Stimulated activated CD4-positive, alpha-beta T cell treated with anti-CD3 and anti-CD28 coated beads, Interleukin-15, amount 100 ng/mL, for 48 hours (primary cell): ENCODE measurements at places on chromosomes 2 and 18.

DNA sequence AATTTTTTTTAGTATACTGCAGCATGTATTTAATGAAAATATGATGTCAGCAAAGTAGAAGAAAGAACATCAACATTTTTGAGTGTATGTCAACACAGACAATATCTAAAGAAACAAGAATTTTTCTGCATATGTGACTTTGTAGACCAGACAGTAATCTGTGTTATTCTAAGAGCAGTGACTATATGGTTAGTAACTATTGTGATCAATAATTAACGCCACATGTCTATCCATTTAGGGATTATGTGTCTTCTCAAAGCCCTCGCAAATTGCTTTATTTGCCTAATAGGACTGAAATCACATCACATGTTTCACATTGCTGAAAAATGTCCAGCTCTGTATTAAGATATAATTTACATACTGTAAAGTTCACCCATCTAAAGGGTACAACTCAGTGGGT, 107.8 kb downstream of the GFPT1 start:
- no peak for DNase-seq

DNA sequence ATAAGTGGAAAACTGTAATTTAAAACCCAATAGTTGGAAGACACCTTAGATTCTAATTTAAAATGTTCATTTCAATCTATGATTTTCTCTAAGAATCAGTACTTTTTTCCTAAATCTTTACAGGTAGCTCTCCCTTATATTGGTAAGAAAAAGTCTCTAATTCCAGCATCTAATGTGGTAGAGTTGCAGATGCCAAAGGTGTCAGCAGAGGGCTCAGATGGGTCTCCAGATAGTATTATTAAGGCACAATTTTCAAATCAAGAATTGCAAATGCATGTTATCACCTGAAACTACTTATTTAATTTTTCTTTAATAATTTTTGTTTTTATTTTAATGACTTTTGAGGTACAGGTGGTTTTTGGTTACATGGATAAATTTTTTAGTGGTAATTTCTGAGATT, 25.5 kb upstream of the ITGA4 start:
- no peak for DNase-seq

DNA sequence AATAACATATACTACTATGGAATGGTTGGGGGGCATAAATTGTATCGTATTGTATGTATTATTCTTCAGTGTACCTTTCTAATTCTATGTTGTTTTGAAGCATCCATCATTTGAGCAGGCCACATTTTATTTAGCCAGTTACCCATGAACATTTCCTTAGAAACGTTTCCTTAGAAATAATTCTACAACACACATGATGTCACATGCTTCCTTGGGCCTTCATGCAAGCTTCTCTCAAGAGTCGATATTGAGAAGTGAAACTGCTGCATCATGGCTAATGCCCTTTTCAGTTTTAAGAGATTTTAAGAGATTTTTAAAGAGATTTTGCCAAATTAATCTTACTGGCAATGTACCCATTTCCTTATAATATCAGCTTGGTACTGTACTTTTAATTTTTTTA, 63.9 kb downstream of the ALPK2 start:
- no peak for DNase-seq

DNA sequence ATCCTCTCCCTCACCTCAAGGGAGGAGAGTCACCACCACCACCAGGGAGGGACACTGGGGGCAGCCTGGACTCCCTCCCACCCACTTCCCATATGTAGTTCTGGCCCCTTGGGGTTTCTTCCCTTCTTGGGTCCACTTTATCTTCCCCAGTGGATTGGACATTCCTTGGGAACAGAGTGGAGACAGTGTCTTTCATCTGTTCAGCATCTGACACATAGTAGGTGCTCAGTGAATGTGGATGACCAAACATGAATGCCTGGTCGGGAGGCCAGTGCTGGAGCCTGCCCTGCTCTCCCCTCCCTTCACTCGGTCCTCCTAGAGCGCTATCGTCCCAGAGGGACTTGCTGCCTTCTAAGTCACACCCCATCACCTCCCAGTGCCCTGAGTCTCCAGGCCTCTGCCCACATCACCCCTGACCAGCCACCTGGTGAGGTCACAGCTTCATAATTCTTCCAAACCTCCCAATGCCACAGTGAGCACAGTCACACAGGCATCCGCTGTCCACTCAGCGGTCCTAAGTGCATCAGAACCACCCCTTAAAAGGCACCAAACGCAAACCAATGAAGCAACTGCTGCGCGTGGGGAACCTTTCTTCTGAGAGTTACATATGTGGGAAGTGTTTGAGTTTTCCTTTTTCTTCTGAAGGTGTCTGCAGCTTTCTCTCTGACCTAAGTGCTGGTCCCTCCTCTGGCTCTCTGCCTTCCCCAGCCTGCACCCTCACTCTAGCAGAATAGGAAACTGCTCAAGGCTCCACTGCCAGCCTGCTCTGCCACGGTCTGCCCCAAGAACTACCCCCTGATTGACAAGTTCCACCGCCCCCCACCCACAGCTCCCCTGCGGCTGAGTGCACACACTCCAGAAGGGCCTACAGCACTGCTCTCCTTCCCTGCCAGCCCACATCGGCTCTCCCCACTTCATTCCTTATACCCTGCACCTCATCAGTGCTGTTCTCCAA, 7.2 kb upstream of the SFXN5 start:
- no peak for DNase-seq

DNA sequence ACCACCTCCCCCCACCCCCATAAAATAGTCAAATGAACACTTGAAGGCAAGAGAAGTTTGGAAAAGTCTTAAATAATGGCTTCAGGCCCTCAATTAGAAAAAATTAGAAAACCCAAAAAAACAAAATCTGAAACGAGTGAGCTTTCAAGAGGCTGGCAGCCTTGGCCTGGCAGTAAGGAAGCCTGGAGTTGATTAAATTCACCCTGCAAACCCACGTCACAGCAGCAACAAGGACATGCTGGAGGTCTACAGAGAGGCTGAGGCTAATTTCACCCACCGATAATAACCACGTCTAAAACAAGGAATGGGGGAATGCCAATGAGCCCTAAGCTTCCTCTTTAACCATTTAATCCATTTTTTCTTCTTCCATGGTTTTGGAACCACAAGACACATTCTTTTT, 122.7 kb upstream of the SMAD7 start:
- no peak for DNase-seq

DNA sequence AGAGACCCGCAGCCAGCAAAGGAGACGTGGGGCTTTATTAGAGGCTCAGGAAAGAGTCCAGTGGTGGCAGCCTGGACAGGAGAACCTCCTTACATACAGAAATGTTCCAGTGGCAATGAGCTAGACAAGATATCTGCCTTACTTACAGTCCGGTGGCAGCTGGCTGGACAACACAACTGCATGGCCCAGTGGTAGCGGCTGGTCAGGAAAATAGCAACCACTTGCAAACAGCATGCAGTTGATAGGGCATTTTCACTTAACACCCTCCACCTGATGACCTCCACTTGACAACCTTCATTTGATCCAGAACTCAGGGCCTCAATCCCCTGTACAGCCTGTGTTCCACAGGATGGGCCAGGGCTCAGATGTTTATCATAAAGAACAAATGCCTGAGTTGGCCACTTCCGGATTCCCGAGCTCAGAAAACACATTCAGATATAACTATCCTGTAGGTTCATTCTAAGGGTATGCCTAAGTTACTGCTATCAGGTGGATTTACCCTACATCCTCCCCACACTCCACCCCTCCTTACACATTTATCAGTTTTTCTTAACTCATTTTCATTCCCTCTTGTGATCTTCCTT, 63.3 kb upstream of the ITPRID2 start:
- DNase-seq, result no peak

- DNase-seq, result no peak
Measured at GRCh38 chr18:70190529-70190928, 15.0 kb downstream of the RTTN start.

DNA sequence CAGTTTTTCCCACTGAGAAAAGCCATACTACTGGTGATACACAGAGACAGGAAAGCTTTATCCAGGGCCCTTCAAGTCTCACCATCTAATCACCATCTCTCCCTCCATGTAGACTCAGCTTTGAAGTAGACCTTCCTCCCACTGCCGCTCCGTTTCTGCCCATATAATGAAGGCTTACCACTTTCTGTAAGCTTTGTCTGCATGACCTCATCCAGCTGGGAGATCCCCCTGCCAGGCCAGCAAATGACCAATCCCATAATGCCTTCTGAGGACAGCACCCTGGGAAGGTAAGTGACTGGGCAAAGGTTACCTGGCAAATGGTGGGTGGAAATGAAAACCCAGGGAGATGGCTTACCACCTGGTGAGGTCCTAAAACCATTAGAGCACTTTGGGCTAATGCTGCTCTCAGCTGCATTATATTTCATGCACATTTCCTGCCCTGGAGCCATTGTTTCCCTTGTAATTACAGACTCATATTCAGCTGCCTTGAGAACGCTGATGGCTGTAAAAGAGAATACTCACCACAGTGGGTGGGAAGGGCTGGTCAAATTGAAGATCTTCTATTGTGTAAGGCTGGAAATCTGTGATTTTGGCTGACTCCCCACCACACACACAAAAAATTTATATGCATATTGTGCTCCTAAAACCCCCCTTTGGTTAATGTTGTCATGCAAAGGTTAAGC, 350.7 kb upstream of the SYT4 start:
- DNase-seq, result no peak

GRCh38 chr2:31138037-31138962, at the start of gene GALNT14:
TSS of gene GALNT14 (minus strand) at chr2:31138440. CDS start at chr2:31138086, 354 bp downstream.
- DNase-seq, result peak; percentile 44

- no peak for DNase-seq
Measured at GRCh38 chr2:202084265-202084664, 11.2 kb downstream of the KIAA2012 start.

- peak; percentile 59 for DNase-seq
Measured at GRCh38 chr18:9082711-9083510, 19.6 kb upstream of the NDUFV2 start.

- DNase-seq, result no peak
Measured at GRCh38 chr2:130183512-130184373, 1.7 kb downstream of the MZT2B start.

DNA sequence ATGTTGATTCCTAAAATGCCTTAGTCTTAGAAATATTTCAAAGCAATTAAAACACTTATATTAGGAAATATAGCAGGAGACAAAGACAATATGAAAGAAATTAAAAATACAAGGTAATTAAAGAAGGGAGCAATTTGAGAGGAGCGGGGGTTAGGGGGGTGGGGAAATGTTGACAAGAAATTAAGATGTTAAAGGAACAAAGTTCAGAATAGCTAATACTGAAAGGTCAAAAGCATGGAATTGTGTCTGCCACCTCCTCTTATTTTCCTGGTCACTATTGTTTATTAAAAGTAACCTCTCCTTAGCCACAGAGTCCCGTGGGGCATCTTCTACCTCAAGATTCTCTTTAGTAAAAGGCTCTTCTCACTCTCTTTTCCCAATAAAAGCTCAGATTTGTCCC, 244.1 kb downstream of the MREG start:
- no peak for DNase-seq

DNA sequence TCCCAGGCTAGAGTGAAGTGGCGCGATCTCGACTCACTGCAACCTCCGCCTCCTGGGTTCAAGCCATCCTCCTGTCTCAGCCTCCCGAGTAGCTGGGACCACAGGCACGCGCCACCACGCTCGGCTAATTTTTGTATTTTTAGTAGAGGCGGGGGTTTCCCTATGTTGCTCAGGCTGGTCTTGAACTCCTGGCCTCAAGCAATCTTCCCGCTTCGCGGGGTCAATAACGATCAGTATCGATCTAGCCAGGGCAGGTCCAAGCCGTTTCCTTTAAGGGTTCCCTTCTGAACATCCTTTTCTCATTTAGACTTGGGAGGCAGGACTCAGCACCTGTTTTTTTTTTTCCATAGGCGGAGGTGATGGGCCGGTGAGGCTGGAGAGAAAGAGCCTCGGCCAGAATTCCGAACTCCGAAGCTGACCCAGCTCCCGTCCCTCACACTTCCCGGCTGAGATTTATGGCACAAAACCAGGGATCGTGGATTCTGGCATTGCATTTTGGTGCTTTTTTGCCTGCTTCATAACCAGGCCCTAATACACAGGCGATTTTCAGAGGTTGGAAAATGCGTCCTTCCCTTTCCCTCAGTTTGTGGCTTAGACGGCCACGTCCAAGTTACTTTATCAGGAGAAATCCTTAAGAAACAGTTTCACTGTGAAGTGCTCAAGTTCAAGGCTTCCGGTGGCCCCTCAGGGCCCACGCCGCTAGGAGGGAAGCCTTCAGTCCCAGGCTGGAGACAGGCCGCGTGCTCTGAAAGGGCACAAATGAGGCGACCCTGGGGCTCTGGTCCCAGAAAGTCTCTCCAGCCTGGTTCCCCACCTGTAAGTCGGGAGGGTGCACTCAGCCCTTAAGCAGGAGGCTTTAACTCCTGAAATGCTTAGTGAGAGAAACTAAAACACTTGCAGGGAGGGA, 998 bp upstream of the SLC66A3 start:
- no peak for DNase-seq

- no peak for DNase-seq
Measured at GRCh38 chr2:17747684-17748452, 5.7 kb downstream of the SMC6 start.

GRCh38 chr2:8412082-8412481, 269.8 kb upstream of the ID2 start:
- DNase-seq, result no peak

GRCh38 chr2:8885449-8886201, 48.2 kb upstream of the KIDINS220 start:
- DNase-seq, result no peak

DNA sequence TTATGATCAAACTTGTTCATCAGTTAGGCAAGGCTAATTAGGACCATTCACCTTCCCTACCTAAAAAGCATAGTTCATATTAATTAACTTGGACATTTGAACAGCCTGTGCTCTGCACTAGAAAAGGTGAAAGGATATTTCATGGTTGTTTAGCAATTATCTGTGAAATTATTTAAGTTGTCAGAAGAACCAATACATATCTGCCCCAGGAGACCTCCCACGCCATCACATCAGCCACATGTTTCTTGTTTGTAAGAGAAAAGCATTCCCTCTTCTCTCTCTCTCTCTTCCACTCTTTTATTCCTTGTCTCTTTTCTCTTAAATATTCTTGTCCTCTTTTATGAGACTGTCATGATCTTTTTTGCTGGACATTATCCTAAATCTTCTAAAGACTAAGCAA, 282.0 kb upstream of the RND3 start:
- no peak for DNase-seq

GRCh38 chr2:3519255-3520205, at the start of gene ADI1:
TSS of gene ADI1 (minus strand) at chr2:3519531. CDS start at chr2:3519487, 44 bp downstream.
- DNase-seq, result peak; percentile 73

DNA sequence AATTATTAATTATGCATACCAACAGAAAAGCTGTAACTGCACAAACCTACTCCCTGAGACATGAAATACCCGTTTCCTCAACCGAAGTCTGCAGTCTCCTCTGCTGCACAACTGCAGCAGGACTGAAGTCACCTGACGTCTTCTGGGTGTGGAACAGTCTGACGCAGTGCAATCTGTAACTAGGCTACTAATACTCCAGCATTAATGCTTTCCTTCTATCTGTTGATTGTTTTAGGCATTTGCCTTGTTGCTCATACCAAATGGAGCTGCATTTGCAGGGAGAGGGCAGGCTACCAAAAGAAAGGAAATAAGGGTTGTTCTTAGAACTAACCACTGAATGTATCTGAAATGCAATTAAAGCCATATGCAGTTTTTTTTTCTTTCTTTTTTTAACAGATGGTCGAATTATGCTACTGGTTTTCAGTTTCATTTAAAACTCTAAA, 40.1 kb downstream of the RTN4 start:
- DNase-seq, result no peak

GRCh38 chr2:69755862-69756467, 14.0 kb downstream of the ANXA4 start:
- no peak for DNase-seq

GRCh38 chr2:13676269-13676668, 956.2 kb upstream of the LRATD1 start:
- no peak for DNase-seq

- no peak for DNase-seq
Measured at GRCh38 chr2:100015849-100016248, 126.5 kb downstream of the AFF3 start.

GRCh38 chr2:148483665-148484064, 160.9 kb upstream of the EPC2 start:
- no peak for DNase-seq
